ENCODE measurements at places on chromosomes 16 and 17.

DNA sequence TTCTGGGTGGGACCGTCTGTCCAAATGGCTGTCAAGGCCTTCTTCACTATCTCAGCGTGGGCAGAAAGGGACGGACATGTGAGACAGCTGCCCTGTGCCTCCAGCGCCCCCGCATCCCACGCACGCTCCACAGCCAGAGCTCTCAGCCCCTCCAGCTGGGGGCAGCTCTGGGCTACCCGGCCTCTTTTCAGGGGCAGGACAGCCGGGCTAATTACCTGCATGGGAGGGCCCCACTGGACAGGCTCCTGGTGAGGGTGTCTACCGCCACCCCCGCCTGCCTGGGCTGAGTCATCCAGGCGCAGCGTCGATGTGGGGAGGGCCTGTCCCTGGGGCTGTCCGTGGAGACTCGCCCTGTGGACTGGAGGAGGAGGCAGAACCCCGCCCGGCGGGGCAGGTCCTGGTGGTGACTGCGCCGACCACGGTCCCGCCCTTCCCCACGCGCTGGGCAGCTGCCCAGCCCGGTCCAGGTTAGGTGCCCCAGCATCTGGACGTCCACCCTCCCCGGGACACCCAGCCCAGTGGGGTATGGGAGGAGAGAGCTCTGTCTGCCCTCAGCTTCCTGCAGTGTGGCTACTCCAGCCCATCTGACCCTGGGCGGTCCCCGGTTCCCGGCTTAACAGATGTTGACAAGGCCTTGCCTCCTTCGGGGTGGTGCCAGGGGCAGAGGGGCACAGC is 5.9 kb upstream of the METRNL start:
- peak; percentile 94 for ATAC-seq

GRCh38 chr16:23113185-23113584 is 36.1 kb downstream of the USP31 start:
- no peak for ATAC-seq

DNA sequence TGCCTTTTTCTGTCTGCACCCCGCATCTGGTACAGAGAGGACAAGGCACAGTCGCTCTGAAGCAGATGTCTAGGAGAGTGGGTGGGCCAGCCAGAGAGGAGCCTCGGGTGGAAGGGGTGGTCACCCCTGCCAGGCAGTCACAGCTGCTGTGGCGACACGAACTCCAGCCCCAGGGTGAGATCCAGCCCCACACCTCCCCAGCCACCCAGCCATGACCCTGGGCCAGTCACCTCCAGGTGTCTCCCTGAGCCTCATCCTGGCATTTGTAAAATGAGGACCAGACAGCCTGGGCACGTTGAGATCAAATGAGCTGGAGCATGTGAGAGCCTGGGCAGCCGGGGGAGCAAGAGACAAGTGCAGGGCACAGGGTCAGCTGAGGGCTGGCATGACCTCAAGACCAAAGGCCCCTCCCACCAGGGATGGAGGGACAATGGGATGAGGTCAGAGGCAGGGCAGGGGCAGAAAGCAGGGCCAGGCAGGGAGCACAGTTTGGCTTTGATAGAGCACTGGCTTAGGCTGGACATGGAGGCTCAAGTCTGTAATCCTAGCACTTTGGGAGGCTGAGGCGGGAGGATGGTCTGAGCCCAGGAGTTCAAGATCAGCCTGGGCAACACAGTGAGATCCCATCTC is 7.7 kb downstream of the ADAM11 start:
- ATAC-seq = no peak

DNA sequence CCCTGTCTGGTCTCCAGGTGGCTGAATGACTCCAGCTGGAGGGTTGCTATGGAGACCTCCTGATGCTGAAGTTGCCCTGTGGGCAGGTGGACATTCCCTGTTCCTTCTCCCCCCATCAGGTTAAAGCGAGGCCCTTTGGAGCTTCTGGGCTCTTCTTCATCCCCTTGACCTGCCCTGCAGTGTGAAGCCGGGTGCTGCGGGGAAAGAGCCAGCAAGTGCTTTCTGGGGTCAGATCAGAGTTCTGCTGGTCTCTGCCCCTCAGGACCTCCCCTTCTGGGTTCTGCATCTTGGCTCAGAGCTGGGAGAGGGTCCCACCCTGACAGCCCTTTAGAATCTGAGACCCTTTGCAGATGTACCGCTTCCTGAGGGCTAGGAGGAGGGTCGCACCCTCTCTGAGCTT is 25.1 kb downstream of the NKD1 start:
- ATAC-seq = no peak

- ATAC-seq = no peak
Observed at GRCh38 chr16:3348547-3349167, 7.0 kb upstream of the OR2C1 start.

GRCh38 chr17:28421787-28422305 is 15.8 kb upstream of the SLC46A1 start:
- no peak for ATAC-seq

- ATAC-seq = no peak
Observed at GRCh38 chr17:64775701-64776570, 113.8 kb upstream of the SMURF2 start.

DNA sequence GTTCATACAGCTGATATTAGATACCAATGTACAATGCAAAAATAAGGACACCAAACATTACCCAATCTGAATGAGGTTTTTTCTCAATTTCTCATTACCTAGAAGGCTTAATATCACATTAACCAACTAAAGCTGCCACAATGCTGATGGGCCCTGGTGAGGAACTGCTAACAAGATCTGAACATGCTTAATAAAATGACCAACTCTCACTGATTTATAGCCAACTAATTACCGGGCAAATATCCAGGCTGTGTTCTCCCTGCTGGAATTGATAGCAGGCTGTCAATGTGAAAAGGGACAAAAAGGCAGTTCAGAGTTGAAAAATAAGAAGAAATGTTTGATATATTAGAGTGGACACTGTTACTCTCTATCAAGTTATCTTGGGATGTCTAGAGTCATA is 124.6 kb downstream of the TOX3 start:
- peak; percentile 67 for ATAC-seq

- peak; percentile 59 for ATAC-seq
Observed at GRCh38 chr17:50056217-50056960, 479 bp downstream of the ITGA3 start.

GRCh38 chr17:62052765-62053338 is 12.2 kb downstream of the MED13 start:
- no peak for ATAC-seq

- no peak for ATAC-seq
Observed at GRCh38 chr17:14331225-14331981, 30.5 kb downstream of the HS3ST3B1 start.

DNA sequence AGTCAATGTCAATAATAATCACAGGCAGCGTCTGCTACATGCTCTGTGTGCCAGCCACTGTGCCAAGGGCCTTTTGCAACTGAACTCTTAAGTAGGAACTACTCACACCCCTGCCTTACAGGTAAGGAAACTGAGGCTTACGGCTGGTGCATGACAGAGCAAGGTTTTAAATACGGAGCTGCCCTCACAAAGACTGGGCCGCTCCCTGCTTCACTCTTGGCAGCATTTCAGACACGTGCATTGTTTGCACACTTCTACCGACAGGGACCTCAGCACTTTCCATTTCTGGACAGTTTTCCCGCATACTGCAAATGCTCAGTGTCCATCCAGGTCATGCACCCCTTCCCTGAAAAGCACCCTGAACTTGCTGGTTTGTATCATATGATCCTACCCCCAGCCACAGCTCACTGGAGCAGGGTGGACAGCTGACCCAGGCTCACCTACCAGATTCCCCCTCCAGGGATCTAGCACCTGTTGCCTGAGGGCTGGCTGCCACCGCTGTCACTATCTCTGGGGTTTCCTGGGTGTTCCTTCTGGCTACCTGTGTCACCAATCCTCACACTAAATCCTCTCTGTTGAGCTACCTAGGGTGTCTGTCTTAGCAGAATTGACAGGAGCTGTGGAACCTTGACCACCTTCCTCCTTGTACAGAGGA is 142.9 kb downstream of the C16orf78 start:
- no peak for ATAC-seq

DNA sequence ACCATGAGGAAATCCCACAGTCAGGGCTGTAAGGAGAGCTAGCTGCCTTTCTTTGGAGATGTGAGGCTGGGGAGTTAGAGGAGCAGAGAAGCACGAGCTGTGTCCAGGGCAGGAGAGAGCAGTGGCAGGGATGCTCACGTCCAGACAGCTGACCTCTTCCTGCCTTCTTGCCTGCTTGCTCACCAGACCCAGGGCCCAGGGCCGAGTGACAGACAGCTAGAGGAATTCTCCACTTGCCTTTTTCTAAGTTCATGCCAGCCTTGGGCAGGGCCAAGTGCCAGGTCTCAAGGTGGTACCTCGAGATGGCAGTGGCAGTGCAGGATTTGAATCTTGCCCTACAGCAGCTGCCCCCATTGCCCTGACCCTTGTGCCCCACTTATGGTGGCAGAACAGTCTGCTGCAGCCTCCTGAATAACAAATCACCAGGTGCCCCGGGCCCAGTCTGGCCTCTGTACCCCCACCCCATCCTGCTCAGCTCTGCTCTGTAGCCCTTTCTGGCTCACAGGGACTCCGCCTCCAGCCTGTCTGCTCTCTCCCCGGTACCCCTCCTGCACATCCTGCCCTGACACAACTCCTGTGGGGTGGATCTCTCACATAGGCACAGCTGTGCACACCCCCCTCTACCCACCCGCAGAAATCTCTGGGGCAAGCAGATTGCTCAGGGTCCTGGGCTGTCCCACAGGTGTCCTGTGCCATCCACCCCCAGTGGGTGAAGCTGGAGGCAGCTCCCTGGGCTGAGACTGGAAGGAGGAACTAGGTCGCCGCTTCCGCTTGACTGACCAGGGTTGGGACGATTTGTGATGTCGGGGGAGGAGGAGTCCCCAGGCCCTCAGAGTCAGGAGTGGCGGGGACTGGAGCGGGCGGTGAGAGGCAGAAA is 25.9 kb downstream of the GRIN2C start:
- peak; percentile 75 for ATAC-seq

DNA sequence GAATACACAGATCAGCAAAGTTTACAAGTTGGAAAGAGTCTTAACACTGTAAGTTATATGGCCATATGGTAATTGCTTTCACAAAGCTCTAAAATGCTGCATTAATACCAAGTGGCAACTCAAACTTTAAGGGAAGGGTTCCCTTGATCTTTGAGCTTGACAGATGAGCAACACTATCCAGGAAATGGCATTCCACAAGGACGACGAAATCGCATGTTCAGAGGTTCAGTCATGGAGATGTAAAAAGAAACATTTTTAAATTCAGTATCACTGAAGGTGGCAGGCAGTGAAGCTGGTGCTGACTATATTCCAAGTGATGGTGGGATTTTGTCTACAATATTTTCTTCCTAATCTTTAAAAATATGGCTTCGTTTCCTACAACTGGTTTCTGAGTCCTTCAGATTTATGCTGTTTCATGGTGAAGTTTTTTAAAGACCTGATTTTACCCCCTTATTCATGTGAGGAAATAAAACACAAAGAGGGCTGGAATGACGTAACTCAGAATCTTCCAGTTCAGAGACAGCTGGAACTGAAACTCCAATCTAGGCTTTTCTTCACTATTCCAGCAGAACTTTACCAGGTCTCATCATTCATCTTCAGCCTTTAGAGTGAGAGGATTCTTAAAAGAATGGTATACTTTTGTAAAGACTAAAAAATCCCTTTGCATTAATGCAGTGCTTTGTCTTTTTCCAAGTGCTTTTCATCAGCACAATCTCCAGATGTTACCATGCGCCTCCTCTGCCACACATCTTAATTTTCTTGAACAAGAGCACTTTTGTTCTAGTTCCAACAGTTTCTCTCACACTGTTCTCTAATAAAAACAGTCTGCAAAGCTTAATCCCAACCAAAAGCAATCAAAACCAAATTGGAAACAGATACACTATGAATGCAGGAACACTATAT is 20.2 kb downstream of the CHCT1 start:
- ATAC-seq = peak; percentile 24

DNA sequence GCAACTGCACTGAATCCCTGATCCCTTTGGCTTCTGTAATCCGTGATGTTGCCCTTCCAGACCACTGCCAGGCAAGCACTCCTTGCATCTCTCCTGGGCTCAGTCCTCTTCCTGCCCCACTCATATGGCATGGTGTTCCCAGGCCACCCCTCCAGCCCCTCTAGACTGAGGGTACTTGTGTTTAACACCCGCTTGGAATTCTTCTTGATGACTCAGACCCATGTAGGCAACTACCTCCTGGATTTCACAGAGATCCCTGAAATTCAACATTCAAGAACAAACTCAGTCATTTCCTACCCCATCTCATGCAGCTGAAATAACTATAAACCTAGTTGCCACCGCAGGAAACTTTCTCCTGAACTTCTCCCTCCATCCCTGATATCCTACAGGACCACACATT is 541.9 kb upstream of the CDH11 start:
- no peak for ATAC-seq

- ATAC-seq = no peak
Observed at GRCh38 chr16:22352723-22353122, 21.7 kb downstream of the CDR2 start.

- ATAC-seq = no peak
Observed at GRCh38 chr17:68822719-68823289, 132.4 kb downstream of the ABCA8 start.

GRCh38 chr17:73342050-73342522 is 30.3 kb upstream of the CDC42EP4 start:
- peak; percentile 78 for ATAC-seq

- ATAC-seq = no peak
Observed at GRCh38 chr16:66878067-66878466, 2.2 kb upstream of the PDP2 start.

DNA sequence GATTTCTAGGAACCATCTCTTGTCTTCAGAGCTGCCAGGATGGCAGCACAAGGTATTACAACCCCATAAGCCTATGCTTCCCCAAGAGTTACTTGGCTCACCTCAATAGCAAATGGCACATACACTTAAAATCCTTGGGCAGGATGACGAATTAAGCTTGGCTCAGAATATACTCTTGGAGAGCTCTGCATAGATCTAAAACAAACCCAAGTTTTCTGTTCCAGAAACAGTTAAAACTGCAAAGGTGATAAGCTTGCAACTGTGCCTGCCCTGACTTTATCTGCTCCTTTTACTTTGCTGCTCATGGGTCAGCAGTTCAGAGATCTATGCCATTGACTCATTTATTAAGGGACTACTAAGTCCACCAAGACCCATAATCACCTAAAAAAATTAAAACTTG is 26.1 kb downstream of the XPO6 start:
- ATAC-seq = no peak

GRCh38 chr16:12170103-12171040 is 193.8 kb downstream of the SNX29 start:
- ATAC-seq = no peak

- no peak for ATAC-seq
Observed at GRCh38 chr17:15379659-15380058, 38.3 kb upstream of the TEKT3 start.

- peak; percentile 76 for ATAC-seq
Observed at GRCh38 chr17:48011405-48012150, 26.0 kb downstream of the COPZ2 start.

DNA sequence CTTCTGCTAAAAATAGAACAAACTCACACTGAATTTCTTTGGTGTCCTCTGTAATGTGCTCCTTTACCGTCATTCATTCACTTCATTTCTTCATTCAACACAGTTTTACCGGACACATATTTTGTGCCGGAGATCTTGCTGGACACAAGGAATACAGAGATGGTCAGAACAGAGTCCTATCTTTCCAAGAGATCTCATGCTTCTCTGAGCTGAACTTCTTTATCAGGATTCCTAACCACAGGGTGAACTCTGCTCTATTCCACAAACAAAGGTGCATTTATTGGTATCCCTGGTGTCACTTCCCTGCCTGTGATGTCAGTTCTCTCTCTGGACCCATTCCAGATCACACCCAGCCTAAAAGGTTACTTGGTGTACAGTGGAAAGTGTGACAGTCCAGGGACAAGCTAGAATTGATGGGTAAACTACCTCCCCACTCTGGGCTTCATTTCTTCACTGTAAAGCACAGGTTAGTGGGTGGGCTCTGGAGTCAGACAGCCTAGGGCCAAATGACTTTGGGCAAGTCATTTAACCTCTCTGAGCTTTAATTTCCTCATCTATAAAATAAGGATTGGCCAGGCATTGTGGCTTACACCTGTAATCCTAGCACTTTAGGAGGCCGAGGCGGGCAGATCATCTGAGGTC is 4.2 kb downstream of the IFI35 start:
- ATAC-seq = no peak
